ENCODE measurements at places on chromosomes 1 and 21.

DNA sequence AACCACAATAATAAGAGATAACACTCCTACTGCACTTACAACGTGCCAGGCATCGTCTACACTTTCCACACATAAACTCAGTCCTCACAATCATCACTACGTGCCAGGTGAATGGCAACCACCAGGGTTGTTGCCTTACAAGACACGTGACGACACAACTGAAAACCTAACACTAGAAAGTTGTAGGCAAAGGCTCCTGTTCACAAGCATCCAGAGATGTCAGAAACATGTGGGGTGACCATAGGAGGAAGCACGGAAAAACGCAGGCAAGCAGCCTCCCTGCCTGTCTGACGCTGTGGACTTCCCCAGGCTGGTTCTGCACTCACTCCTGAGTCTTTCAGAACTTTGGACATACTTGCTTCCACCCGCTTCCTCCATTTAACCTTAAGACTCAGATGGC lies 7.0 kb downstream of the CAPZB start:
- DNase-seq, result no peak

- DNase-seq, result no peak
These were observed 163.7 kb upstream of the POU3F1 start for GRCh38 chr1:38210021-38210894.

DNA sequence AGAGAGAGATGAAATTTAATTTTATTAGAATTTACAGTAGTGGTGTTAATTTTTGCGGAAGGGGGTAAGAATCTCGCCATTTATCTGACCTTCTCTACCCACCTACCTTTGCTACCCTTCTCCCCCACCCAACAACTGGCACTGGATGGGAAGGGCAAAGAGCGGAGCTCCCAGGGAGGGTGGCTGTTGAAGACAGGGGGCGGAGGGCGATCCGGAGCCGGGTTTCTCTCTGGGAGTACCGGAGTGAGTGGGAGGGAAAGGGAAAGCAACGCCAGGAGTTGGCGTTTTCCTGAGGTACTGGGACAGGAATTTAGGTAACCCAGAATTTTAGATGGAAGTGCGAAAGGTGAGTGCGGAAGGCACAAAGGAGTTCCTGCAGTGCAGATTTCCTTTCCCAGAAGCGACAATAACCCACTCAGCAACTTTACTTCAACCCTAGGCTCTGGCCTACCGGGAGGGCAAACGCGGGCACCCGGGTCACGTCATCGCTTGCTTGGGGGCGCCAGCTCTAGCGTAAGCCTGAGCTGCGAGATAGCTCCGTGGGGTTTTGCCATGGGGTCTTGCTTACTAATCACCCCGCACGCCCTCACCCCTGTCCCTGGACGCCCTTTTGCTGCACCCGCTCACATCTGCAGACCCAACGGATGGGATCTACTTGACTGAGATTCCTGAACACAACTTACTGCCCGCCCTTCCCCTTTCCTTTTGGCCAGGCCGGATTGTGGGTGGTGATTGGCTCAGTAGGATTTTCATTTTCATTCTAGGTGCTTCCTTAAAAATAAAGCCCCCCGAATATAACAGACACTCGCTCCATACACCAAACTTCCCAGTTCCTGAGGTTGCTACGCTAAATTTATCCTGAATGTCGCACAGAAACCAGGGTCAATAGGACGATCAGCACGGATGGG lies 413.0 kb upstream of the ESRRG start:
- DNase-seq, result no peak

DNA sequence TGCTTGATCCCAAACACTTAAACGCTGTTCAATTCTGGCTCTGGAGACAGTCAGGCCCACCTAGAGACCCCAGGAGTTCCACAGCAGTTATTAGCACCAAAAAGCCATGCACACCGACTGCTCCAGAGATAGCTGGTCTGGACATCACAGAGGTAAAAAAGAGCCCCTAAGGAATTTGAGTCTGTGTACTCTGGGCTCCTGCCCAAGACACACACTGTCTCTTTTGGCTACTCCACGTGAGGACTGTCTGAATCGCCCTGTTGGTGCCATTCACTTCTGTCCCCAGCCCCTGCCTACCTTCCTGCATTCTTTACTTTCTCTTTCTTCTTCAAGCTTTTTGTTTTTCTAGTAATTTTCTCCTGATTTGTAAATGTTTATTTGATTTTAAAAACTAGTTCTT lies 197.4 kb downstream of the ADGRL2 start:
- DNase-seq, result no peak

DNA sequence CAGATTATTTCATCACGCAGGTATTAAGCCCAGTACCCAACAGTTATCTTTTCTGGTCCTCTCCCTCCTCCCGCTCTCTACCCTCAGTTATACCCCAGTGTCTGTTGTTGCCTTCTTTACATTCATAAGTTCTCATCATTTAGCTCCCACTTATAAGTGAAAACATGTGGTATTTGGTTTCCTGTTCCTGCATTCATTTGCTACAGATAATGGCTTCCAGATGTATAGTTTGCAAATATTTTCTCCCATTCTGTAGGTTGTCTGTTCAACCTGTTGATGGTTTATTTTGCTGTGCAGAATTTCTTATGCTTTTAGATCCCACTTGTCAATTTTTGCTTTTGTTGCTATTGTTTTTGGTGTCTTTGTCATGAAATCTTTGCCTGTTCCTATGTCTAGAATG lies 21.1 kb upstream of the KCNH1 start:
- no peak for DNase-seq

- no peak for DNase-seq
These were observed 6.6 kb upstream of the PIGC start for GRCh38 chr1:172450524-172450885.

DNA sequence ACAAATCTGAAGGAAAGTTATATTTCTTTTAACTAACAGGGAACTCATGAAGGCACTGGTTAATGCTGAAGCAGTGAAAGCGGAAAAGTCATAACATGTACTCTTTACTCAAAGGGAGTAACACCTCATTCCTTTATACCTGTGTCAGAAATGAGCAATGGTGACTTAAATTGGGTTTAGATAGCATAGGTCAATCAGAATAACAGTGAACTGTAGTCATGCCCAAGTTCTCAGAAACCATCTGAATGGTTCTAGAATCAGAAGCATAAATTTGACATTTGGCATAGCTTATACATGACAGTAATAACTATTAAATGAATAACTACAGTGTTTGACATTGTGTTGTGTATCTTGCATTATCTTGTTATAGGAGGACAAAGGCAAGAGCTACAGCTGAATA lies 382.0 kb downstream of the NUF2 start:
- no peak for DNase-seq

GRCh38 chr1:171141688-171142415 lies 43.2 kb upstream of the FMO2 start:
- DNase-seq, result no peak

- no peak for DNase-seq
These were observed 61.7 kb downstream of the GPR137B start for GRCh38 chr1:236204039-236204438.
